ENCODE measurements at places on chromosomes 16 and 17. TPM values are rescaled to one million over a fixed set of nuclear protein-coding genes. Genes with fewer than 3 reads are reported as not detected.

MTSS2 gene
- 90.9 TPM for total RNA-seq

PROCA1 gene
- total RNA-seq = 1.5 TPM

- no peak for DNase-seq
Observed at GRCh38 chr17:76441686-76442340, 11.1 kb downstream of the UBE2O start.

- no peak for DNase-seq
Observed at GRCh38 chr17:14903854-14904253, 361.3 kb downstream of the PMP22 start.

DNA sequence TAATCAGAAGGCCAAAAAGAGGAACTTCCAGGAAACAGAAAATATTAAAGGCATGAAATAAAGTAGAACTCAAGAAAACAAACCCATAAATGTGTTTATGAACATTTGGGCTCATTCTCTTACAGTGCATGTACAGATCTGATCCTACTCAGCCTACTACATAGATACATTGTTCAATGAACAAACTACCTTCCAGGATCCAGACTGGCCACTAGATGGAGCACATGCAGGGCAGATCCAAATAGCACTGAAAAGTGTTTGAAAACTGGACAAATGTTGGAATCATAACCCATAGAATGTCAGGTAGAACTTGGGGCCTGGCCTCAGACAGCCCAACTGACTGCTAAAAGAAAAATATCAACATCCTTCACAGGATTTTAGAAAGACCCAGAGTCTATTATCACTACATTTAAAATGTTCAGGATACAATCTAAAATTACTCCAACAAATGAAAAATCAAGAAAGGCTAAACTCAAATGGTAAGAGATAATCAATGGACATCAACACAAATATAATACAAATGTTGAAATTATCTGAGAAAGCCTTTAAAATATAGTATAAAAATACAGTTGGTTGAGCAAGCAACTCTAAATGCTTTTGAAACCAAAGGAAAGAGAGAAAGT lies 122.4 kb upstream of the NUDT7 start:
- DNase-seq = no peak

GRCh38 chr17:61389670-61390478 lies 9.8 kb upstream of the TBX2 start:
- DNase-seq = peak; percentile 63

DNA sequence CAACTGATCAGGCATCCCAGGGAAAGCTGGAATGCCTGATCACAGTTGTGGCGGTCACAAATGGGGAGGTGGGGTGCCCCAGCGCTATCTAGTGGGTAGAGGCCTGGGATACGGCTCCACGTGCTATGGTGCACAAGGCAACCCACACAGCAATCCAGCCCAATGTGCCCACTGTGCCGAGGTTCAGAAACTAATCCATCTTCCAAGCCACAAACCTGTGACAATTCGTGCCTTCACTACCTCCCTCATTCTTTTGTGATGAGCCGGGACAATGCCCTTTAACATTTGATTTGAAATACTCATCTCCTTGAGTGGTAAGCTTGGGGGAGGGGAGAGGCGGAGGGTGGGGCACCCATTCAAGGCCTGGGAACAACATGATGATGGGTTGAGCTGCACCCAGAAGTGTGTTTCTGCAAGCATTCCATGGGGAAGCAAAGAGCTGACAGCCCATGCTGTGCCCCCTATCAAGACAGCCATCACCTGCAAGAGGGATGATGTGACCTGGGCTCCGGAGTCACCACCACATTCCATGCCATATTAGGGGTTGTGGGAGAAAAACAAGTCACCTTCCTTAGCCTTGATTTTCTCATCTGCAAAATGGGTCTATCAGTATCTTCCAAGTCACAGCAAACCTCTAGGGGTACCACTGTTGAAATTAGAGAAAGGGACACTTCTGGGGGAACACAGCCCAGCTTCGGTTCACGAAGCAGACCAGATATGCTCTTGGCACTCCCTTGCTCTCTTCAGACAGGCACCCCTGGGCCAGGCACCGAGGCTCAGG lies 3.7 kb downstream of the ELOB start:
- DNase-seq = no peak

- no peak for DNase-seq
Observed at GRCh38 chr17:32862940-32863339, 14.0 kb downstream of the MYO1D start.

ABCC6 gene
- total RNA-seq = not detected

CCDC200 gene
- not detected for total RNA-seq

- DNase-seq = peak; percentile 21
Observed at GRCh38 chr17:67531291-67531690, 154.2 kb downstream of the PITPNC1 start.

ZG16 gene
- not detected for total RNA-seq

- DNase-seq = peak; percentile 96
Observed at GRCh38 chr17:20155258-20156195, 146.4 kb downstream of the SPECC1 start.

KRTAP1-5 gene
- total RNA-seq = not detected

KCTD19 gene
- 0.29 TPM for total RNA-seq

DNA sequence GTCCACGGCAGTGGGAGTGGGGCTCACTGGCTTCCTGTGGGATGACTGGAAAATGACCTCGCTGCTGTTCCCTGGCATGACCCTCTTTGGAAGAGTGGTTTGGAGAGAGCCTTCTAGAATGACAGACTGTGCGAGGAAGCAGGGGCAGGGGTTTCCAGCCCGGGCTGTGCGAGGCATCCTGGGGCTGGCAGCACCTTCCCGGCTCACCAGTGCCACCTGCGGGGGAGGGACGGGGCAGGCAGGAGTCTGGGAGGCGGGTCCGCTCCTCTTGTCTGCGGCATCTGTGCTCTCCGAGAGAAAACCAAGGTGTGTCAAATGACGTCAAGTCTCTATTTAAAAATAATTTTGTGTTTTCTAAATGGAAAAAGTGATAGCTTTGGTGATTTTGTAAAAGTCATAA lies 7.8 kb upstream of the RNF213 start:
- no peak for DNase-seq

DNA sequence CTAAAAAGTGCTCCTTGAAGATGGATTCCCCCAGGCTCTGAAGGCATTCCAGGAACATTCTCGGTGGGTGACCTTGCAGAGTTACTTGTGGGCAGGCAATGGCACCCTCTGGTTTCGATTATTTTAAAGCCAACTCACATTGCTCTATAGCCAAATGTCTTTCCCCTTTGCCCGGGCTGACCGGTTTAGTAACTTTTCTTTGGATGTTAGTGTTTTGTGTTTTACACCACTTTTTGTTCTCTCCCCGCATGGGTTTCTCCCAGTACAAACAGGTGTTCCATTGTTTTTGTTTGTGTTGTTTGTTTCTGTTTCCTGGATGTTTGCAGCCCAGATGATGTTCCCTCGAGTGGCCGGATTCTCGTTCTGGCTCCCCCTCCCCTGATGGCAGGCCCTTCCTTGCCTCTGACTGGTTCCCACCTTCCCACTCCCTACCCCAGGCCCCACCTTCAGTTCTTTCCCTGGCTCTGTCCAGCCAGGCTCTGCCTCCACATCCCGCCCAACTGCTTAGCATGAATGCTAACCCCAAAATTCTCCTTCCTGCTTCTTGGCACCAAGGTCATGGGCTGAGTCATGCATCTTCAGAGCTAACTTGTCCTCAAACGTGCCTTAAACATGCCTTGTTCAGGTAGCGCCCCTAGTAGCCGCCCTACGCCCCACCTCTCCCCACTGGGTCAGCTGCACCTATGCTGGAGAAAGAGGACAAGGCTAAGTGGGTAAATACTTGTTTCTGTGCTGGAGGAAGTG lies 40.6 kb downstream of the ELAC2 start:
- DNase-seq = no peak

DNA sequence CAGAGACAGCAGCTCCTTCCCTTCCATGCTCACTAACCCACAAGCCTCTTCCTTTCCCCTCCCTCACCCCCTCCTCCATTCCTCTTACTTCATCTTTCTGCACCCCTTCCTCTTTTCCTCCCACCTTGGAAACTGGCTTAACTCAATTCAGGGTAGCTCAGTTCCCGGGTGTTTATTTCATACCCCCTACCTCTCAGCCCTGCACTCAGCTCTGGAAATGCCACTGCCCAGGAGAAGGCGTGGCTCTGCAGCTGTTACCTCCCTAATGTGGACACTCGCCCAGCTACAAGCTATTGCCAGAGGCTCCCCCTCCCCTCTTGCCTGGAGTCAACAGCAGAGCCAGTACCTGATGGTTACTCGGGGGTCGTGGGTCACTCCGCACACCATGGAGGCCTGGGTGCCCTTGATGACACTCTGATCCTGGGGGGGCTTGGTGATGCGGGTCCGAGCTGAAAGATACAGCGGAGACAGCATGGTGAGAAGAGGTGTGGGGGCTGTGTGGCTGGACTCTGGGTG lies 118.4 kb upstream of the CDC42EP4 start:
- no peak for DNase-seq

CLEC10A gene
- total RNA-seq = 30.1 TPM

DNA sequence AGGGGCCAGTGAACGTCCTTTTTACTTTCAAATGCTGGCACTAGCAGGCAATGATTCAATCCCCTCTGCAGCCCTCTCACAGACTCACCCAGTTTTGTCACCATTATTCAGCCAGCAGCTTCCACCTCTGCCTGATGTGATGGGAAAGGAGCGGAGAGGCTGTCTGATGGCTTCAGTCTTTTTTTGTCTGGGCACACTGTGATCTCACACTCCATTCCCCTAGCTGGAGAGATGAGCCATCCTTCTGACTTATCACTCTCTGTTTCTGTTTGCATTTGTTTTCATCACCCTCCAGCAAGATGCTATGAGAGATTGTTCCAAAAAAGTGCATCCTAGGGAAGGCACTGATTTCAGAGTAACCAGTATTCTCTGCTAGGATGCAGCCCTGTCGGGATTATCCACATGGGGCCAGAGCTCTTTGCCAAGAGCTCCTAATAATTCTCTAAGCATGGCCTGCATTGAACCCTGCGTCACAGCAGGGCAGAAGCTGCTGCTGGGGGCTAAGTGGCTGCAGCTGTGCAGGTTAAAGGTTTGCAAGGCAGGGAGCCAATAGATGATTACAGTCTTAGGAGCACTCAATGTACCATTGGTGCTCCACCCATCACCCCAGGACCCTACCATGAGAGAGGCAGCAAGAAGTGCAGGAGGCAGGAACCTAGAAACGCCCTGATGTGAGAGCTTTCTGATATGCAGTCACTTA lies 236.1 kb upstream of the C16orf82 start:
- DNase-seq = peak; percentile 27

DNA sequence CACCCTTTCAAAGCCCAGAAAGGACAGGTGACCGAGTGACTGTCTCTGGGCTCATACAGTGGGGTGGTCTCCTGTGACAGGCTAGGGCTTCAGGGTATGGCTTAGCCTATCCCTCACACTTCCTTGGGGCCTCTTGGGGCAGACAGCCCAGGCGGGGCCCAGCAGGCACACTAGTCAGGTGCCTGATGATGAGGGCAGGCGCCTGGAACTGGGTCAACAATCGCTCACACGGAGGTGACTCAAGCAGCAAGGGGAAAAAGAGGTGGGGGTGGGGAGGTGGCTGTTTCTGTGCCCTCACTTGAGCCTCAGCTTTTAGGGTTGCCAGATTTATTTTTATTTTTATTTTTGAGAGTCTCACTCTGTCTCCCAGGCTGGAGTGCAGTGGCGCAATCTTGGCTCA lies 6.4 kb upstream of the GRN start:
- no peak for DNase-seq

GRCh38 chr16:75764154-75764768 lies 38.0 kb upstream of the CPHXL start:
- DNase-seq = peak; percentile 50

GRCh38 chr17:82317394-82318168 lies at the start of gene CD7:
TSS of gene CD7 (minus strand) at chr17:82317608. CDS start at chr17:82317495, 113 bp downstream.
- DNase-seq = no peak

- no peak for DNase-seq
Observed at GRCh38 chr16:30478766-30479478, 6.4 kb downstream of the ITGAL start.

- peak; percentile 39 for DNase-seq
Observed at GRCh38 chr16:7363422-7364417, 31.1 kb downstream of the RBFOX1 start.

DNA sequence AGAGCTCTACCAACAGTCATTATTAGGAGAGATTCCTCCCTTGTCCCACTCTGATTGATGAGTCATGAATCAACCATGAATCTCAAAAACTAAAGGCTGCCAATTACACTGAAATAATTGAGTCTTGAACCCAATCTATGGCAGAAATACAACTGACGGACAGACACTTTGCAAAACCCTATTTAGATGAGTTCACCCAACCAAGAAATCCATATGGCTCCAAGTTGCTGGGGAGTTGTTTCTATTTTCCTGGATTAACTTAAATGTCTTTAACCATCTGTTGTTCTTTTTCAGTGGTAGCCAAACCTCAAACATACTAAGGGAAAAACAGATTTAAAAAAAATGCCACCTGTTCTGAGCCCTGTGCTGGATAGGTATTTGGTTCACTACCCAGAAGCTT lies 151.0 kb downstream of the SHISA9 start:
- DNase-seq = no peak

SLC9A5 gene
- total RNA-seq = 0.91 TPM

DNA sequence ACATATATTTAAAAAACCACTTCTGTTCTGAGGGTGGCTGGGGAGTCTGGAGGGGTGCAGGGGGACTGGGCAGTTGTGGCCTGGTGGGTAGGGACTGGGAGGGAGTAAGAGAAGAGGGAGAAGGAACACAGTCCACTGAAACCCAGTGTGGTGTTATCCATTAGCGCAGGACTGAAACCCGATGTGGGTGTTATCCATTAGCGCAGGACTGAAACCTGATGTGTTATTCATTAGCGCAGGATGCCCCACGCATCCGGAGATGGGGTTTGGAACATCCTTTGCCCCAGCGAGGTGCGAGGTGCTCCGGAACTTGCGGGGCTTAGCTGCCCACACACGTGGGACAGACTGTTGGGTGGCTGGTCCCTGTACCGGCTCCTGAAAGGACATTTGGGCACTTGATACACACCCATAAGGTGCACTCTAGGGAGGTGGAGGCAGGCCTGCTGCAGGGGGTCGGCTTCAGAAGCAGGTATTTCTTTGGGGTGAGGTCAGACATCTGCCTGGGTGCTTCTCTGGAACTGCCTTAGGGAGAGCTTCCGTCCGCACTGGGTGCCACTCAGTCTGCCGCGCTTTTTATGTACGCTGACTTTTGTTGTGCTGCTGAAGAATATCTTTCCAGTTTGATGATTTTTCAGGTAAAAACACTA lies 20.3 kb upstream of the FASN start:
- DNase-seq = no peak

DYNLRB2 gene
- 2.1 TPM for total RNA-seq

GRCh38 chr16:57640612-57641011 lies 12.2 kb downstream of the ADGRG1 start:
- DNase-seq = no peak

GRCh38 chr17:1644493-1645206 lies 882 bp downstream of the SCARF1 start:
- DNase-seq = peak; percentile 62

- no peak for DNase-seq
Observed at GRCh38 chr16:4859190-4859899, 12.1 kb downstream of the UBN1 start.

Measured in heart left ventricle (tissue), 16 donors.